Stimulated activated CD4-positive, alpha-beta T cell treated with anti-CD3 and anti-CD28 coated beads, Interleukin-2, amount 100 ng/mL, for 24 hours (primary cell): ENCODE measurements at places on chromosomes 7 and 10.

DNA sequence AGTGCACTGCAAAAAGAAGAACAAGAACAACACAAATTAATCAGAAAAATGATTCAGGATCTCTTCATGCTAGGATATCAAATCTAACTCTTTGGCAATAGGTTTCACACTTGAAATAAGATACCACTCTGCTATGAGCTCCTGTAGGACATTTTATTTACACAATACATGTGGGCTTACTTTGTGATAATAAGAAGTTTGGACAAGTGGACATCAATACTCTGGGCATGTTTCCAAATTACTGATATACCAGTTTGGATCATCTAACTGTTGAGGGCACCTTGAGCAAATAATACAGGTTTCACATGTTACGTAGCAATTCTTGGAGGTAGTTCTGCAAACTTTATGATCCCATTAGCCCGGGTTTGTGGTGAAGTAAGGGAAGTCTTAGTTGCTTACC, 59.8 kb downstream of the CPVL start:
- DNase-seq: no peak

GRCh38 chr7:22351878-22352277, 5.1 kb downstream of the RAPGEF5 start:
- DNase-seq: no peak

DNA sequence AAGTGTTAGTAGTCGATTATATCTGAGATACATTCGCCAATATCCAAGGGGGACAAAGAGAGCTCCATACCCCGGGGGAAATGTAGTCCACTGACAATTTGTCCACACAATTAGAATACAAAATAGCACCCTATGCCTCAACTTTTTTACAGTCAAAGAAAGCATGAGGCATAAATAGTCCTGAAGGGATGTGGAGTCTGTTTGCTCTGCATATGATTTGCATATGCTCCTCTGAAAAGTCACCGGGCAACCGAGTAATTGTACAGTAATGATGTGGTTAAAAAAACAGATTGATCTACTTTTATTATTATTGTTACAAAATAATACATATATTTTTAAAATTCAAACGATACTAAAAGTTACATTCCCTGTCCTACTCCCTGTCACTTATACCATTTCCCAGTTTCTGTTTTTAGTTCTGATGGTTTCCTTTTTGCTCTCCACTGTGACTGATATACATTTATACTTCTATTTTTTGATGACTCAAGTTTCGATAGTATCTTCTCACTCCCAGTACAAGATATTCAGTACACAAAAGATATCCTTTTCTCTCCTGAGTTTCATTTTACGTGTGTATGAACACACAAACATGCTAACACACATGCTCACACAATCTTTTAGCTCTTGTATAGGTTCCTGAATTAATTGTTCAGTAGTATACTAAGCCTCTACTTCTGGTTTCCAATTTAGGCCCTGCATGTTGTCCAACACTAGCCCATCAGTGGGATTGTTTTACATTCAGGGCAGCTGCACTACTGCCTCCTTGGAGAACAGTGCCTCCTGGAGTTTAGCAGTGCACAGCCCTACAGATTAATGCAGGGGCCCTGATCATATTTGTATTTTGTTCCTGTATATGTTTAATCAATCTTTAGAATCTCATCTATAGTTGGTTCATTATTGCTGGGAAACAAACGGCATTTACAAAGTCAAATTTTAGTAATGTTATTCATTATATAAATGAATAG, 130.9 kb downstream of the TES start:
- DNase-seq: no peak

GRCh38 chr10:21194510-21194993, 297.4 kb upstream of the NEBL start:
- no peak for DNase-seq

DNA sequence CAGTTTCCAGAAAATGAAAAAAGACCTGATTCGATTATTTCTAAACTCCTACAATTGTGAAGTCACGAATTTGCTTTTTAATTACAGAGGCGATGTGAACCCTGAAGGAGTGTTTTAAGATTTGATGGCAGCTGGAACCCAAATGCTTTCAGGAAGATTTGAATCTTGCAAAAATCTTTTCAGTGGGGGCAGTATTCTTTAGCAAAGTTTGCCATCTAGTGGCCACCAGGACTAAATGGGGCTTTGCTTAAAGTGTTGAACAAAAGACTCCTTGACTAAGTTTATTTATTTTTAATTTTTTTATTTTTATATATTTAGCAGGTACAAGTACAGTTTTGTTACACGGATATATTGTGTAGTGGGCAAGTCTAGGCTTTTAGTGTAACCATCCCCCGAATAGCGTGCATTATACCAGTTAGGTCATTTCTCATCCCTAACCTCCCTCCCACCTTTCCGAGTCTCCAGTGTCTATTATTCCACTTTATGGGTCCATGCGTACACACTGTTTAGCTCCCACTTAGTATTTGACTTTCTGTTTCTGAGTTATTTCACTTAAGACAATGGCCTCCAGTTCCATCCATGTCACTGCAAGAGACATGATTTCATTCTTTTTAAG, 98.8 kb downstream of the CACNB2 start:
- DNase-seq: no peak

DNA sequence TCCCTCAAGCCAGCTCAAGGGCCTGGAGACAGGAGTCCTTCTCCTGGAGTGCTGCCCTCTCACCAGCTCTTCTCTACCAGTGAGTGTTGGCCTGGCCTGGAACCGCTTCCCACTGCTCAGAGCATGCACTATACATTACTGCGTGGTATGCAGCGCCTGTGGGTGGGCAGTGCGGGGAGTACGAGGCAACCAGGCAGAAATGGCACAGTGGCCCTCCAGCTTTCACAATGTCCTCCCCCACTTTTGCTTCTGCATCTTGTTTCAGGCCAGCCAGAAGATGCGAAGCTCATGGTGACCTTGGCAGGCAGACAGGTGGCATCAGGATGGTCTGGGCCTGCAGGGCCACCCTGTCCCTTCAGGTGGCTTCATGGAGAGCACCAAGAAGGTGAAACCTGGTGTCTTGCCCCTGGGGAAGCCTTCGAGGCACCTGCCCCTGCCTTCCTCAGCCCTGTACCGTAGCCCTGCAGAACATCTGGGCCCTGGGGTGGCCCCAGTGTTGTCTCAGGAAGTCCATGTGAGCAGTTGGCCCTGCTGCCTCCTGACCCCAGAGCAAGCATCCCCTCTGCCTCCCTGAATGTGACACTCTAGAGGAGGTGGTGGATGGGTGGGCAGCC, 35.8 kb downstream of the RASGEF1A start:
- no peak for DNase-seq

DNA sequence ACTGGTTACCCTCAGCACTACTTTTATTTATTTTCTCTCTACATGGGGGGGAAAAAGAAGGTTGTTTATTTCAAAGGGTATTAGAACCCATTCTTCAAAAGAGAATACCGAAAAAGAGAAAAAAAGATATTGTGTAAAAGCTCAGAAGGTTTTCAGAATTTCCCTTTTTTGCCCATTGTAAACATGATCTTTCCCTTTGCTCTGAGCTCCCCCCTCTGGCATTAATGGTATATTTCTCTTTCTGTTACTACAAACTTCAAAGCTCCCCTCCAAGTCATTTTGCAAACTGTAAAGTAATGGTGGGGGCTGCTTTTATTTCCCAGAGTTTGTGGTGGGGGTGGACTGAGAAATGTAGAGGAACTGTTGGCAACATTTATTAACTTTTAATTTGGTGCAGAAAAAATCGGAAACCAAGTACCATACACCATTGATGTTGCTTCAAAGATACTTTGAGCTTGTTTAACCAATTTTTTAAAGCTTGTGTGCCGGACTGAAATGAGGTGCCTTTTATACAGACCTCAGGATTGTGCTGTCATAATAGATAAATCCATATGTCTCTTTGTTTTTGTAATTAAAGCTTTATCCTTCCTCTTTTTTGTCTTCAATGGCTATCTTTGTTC, 181.5 kb downstream of the EXOC4 start:
- DNase-seq: no peak

DNA sequence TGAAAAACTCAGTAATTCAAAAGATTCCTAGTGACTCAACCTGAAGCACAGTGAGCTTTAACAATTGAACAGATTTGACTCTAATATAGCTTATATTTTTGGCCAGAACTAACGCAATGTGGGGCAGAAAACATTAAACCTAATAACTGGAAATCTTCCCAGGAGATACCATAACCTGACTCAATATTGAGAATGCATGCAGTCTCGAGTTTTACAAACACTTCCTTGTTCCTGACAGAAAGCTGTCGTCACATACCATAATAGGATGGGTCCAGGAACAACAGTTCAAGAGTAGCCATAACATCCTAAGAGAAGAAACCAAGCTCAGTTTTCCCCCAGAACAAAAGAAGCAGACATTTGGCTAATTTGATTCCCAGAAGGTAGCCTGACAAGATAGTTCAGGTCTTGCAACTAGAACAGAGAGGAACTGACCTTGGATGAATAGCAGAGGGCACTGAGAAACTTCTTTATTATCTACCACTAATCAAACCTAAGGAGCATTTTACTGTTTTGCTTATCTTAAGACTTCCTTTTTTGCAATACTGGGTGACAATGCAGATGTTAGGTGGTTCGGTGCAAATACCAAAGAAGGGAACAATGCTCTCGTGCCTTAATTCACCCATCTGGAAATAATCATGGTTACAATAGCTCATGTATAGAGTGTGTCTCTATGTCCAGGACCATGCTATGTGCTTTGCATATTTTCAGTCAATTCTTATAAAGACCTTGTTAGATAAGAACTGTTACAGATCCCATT, 38.6 kb upstream of the ACSL5 start:
- no peak for DNase-seq

- DNase-seq: no peak
These were observed 7.3 kb downstream of the AGFG2 start for GRCh38 chr7:100546129-100546925.
